ENCODE measurements at places on chromosomes 1 and 21.

DNA sequence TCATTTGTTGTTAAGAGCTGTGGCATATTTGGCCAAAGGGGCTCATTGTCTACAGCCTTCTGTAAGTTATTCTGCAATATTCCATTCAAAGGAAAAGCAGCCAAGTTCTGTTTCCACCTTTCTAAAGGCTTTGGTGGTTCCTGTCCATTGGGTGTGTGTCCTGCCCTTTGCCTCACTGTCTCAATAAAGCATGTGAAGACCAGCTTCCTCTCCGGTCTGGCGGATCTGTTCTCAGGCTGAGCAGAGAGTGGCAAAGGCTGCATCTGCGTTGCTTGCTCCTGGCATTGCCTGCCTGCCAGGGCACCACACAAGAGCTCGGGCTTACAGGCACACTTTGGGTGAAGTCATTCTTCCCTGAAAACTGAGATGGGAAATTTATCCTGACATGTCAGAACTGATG, 34.9 kb downstream of the ST6GALNAC3 start:
- no peak for DNase-seq

- no peak for DNase-seq
Observed at GRCh38 chr21:37358397-37358796, 8.2 kb upstream of the DYRK1A start.

- no peak for DNase-seq
Observed at GRCh38 chr1:214604523-214604922, 1.5 kb downstream of the CENPF start.

DNA sequence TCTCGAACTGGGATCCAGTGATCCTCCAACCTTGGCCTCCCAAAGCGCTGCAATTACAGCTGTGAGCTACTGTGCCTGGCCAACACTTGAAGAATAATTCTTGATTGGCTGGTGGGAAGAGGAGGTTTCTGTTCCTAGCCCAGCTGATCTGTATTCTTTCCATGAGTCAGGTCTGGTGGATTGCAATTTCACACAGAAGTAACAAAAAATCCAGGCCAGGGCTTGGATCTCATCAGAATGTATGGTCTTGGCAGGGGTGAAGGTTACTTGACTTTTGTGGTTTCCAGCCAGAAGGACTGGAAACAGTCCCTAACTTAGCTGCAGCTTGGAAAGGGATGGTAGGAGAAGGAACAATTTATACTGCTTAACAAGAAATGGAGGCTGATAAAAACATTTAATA, 5.1 kb upstream of the HP1BP3 start:
- no peak for DNase-seq

GRCh38 chr1:53135735-53136114, 6.7 kb downstream of the SLC1A7 start:
- DNase-seq, result no peak

DNA sequence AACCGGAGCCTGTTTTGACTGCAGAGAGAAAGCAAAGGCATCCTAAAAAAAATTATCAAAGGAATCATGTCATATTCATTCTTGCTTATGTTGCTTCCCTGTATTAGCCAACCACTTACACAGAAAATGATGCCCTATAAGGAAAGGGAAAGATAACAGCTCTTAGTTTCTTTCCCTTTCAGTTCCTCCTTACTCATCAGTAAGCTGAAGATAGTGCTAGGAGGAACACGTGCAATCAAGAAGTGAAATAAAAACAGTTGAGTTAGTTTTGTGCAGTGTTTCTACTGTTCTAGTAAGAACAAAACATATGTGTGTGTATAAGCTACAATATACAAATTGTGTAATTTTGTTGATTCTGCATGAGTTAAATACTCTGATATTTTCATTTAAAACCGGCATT, 45.3 kb upstream of the MTF2 start:
- no peak for DNase-seq

- no peak for DNase-seq
Observed at GRCh38 chr1:222994511-222995235, 148.4 kb downstream of the TLR5 start.

DNA sequence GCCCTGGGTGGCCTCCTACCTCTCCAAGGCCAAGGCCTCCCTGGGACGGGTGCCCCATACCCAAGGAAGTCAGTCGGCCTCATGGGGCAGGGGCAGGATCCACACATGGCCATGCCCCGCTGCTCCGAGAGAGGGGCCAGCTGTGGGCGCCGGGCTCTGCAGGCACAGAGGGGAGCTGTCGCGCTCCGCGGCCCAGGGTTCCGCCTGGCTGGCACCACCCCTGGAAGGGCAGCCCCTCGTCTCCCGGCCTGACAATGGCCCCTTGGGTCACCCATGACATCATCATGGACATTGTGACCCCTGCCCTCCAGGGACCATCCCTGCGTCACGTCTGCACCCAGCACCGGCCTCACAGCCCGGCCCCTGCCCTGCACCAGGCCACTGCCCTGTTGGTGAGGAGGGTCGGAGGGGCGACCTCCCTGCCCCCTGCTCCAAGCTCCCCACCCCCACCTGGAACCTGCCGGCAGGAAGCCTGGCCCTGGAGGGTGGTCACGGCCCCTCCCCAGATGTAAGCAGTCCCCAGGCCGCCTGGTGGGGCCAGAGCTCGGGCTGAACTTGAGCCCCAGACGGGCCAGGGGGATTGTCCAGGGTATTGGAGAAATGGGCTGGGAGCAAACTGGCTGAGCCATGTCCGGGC, 5.8 kb downstream of the TTLL10 start:
- no peak for DNase-seq

DNA sequence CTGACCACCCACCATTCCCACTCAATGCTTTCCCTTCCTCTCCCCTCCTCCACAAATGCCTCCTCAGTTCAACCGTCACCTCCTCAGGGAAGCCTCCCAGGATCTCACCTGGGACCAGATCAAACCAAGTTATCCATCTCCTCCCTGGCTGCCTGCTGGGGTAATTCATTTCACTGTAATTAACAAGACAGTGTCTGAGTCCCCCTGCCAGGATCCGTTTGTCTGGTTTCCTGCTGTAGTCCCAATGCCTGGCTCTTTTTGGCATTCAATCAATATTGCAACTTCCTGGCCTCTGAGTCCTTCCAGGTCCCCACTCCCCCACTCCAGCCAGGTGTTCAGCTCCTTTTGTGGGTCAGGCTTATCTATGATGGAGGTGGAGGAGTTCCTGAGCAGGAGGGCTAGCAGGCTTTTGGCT, 687.7 kb downstream of the PTPRU start:
- no peak for DNase-seq

DNA sequence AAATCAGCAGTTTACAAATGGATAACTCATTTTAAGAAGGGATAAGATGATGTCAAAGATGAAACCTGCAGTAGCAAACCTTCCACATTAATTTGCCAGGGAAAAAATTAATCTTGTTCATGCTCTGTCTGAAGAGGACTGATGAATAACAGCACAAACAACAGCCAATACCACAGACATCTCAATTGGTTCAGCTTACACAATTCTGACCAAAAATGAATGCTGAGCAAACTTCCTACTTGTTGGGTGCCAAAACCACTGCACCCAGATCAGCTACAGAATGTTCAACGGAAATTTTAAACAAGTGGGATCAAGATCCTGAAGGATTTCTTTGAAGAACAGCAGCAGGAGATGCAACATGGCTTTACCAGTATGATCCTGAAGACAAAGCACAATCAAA, 98.3 kb downstream of the COQ8A start:
- no peak for DNase-seq

GRCh38 chr1:27139980-27140379, 14.9 kb downstream of the SLC9A1 start:
- DNase-seq, result no peak

DNA sequence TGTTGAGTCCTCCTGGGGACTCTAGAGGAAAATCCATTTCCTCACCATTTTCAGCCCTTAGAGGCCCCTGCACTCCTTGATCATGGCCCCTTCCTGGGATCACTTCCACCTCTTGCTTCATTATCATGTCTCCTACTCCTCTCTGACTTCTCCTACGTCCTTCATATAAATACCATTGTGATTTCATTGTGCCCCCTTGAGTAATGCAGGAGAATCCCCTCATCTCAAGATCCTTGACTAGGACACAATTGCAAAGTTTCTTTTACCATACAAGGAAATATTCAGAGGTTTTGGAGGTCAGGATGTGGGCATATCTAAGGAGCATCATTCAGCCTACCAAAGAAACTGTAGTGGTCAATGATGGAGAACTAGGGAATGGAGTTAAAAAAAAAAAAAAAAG, 8.8 kb upstream of the GBP6 start:
- DNase-seq, result no peak

DNA sequence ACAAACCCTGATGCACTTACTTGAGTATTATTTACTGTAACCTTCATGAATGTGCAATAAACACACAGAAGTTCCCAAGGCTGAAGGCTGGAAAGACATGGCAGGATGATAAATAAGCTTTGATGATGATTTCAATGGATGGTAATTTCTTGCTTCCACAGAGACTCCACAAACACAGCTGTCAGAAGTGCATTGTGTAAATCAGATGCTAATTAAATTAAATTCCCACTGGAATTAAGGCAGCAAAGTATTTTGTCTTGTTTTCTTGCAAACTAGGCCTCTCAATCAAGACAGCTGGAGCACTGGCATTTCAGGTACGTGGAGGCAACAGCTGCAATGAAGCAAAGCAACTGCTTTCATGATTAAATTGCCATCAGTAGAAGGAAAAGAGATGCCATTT, 24.1 kb downstream of the FAM177B start:
- no peak for DNase-seq

DNA sequence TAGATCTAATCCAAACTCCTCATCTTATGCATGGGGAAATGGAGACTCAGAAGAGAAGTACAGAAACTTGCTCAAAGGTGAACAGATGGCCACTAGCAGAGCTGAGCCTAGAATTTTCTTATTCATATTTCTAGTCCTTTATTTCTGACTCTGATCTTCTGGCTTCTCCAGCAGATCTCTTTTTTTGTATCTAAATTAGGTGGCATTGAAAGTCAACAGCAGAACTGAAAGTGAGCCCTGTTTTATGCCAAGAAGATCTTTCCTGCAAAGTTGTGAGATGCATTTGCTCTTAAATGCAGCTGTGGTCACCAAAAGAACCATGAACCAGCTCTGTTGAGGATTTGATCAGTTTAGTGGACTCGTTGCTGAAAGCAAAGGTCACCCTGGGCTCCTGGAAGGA, 75.5 kb downstream of the KAZN start:
- no peak for DNase-seq
